ENCODE measurements at places on chromosomes 7 and 10.

GRCh38 chr10:43676901-43677300 is 28.2 kb upstream of the ZNF32 start:
- no peak for DNase-seq

DNA sequence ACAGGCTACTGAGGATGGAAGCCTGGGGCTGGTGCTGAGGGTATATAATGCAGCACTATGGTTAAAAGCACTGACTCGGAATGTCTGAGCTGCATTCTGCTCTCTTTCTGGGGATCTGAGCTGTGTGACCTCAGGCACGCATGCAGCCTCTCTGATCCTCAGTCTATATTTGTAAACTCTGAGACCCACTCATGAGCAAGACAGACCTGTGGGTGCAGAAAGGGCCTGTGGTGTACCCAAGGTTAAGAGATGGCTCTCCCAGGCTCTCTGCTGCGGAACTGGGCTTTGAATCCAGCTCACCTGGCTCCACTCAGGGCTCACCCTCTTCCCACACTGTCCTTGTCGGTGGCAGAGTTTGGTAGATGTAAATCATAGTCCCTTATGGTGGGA is 89.9 kb downstream of the CHST15 start:
- DNase-seq = no peak

GRCh38 chr7:46671108-46671769 is 750.2 kb upstream of the IGFBP3 start:
- DNase-seq = no peak

GRCh38 chr7:11343818-11344413 is 370.2 kb downstream of the PHF14 start:
- DNase-seq = no peak

GRCh38 chr7:33901199-33901598 is 4.1 kb upstream of the BMPER start:
- DNase-seq = no peak

- DNase-seq = no peak
Measured at GRCh38 chr7:2141651-2142050, 91.1 kb downstream of the MAD1L1 start.

DNA sequence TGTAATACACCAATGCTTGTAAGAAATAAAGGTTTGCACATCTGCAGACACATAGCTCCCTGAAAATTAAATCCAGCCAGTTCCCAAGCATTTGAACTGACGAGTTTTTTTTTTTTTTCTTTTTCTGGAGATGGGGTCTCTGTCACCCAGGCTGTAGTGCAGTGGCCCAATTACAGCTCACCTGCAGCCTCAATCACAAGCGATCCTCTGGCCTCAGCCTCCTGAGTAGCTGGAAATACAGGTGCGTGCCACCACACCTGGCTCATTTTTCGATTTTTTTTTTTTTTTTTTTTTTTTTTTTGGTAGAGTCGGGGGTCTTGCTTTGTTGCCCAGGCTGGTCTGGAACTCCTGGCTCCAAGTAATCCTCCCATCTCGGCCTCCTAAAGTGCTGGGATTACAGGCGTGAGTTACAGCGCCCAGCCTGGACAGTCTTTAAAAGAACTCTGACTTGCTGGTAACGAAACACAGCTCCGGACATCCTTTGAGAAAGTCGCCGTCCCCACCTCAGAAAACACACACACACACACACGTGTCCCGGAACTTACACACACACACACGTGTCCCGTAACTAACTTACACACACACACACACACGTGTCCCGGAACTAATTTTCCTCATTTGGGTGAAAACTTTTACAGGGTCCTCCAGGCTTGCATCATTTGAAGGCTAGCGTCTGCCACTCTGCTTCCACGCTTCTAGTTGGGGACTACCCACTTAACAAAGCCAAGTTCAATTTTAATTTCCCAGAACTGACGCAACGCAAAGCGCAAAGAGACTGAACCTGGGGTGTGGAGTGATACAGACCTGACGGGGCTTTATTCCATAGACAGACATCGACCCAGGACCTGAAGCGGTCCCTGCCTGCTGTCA is 18.6 kb downstream of the OCM2 start:
- DNase-seq = peak; percentile 3

DNA sequence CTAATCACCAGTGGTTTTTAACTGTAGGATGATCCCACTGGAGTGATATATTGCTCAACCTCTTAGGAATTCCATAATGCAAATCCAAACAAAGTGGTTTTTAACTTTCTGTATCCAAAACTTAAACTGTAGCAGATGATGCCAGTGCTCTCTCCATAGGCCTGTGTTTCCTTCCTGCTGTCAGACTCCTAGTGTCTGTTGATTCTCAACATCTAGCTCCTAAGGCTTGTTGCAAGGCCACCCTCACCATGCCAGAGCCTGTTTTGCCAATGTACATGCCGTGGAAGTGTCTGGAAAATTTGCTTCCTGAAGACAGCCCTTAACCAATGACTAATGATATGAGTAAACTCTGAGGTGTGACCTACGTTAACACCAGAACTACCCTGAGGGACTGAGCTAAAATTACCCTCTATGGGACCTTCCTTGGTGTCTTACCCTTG is 39.3 kb downstream of the C1GALT1 start:
- no peak for DNase-seq

- no peak for DNase-seq
Measured at GRCh38 chr10:27997865-27998177, 1.1 kb downstream of the ODAD2 start.

- no peak for DNase-seq
Measured at GRCh38 chr10:111578076-111578475, 501.2 kb downstream of the ADRA2A start.

DNA sequence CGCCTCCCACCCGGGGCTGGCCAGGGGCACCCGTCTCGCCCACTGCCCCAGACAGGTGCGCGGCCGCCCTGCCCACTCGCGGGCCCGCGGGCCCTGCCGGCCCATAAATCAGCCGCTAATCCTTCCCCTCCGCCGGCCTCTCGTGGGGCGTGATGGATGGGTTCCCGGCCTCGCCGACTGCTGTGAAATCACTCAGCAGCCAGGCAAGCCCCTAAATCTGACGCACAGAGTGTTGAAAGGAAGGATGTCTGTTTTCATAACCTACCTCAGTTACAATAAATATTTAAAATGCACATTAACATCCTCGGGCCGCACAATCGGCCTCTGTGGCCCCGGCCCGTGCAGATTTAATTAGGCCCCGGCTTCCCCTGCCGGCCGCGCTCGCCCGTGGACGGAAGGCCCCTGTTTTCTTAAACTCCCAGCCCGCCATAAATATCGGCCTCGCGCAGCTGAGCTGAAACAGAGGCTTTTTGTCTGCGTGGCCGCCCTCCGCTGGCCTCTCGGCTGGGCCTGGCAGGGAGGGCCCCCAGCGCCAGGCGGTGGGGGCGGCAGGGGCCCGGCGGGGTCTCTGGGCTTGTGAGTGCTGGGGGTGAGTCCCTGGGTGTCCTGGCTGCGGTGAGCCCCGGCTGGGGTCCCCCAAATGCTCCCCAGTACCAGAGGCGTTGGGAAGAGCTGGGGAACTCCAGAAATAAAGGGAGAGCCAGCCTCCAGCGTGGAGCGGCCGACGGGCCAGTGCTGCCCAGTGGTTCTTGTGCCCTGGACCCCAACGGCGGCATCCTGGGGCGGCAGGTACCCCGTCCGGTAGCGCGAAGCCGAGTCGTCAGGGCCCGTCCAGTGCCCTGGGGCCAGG is 90.7 kb downstream of the UNCX start:
- DNase-seq = no peak

GRCh38 chr10:42477170-42477569 is 161.2 kb downstream of the ZNF33B start:
- DNase-seq = no peak

- DNase-seq = no peak
Measured at GRCh38 chr7:127017196-127017595, 235.5 kb downstream of the GRM8 start.

GRCh38 chr10:80144067-80144695 is 11.7 kb downstream of the PLAC9 start:
- no peak for DNase-seq

DNA sequence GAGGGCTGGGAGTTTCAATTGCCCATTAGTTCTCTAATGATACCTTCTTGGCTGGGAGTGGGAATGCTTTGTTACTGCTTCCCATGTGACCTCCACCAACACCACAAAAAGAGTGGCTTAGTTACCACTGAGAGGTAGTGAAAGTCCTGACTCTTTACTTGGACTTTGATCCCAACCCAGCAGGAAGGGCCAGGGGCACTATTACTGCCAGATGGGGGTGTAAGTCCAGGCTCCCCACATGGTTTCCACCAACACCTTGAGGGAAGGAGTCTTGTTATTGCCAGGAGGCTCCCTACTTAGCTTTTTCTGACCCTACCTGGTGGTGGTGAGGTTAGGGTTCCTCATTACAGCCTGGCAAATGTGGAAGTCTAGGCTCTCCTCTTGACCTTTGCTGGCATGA is 11.4 kb downstream of the GGCT start:
- no peak for DNase-seq

DNA sequence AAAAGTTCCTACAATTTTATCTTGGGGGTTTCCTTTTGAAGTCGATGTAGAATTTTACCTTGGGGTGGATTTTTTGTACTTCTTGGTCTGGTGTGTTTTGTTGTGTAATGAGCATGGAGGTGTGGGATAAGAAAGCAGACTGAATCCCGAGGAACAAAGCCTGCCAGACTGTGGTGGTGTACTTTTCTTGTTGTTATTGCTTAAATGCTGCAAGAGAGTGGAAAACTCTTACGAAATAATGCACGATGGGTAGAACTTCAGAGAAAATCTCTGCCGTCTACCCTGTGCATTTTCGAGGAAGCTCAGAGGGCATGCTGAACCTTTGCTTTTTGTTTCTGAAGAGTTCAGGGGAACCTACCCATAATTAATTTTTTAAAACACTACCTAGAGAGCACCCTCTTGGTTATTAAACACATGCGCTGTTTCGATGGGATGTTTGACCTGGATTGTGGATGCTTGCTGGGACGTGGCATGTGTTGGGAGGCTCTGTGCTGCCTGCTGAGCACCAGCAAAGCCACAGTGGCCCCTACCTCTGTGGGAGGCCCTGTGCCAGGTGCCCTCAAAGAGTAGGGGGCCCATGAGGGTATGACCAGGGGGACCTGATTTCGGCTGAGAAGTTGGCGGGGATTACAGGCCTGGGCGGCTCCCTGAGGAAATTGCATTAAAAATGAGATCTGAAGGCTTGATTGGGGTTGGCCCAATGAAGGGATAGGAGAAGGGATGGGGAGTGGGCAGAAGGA is 94.1 kb downstream of the TCF7L2 start:
- no peak for DNase-seq

All from stimulated activated CD4-positive, alpha-beta T cell treated with anti-CD3 and anti-CD28 coated beads, Interleukin-1b, Interleukin-23, amount 100 ng/mL, for 1 hour (primary cell).